ENCODE measurements at places on chromosomes 6 and 20.

DNA sequence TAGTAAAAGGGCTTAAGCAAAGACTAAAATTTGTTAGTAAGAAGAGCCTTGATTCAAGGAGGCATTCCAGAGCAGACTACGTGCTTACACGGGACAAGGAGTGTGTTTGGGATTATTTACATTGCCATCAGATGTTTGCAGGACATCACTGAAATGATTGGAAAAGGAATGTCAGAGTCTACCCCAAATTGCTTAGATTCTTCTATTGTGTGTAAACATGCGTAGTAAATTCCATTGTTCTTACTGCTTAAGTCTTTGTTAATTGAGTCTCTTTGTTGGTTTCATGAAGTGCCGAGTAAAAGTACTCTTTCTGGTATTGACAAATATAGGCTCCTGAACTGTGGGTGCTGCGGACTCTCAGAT, 60.5 kb downstream of the CD83 start:
- DNase-seq, result no peak

DNA sequence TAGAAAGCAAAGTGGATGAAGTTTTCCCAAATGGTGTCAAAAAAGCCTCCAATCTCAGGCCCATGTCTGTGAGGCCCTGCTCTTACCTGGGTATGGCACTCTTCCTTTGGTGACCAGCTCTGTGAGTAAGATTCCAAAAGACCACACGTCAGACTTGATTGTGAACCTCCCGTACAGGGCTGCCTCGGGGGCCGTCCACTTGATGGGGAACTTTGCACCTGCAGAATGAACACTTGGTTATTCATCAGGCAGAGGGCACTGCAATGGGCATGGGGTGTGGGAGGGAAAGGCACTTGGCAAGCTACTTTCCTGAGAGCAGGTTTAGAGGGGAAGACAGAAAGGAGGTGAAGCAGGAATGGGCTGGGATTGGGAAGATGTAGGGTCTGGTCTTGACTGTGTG, 68.7 kb upstream of the TRAF3IP2 start:
- DNase-seq, result no peak

GRCh38 chr20:16703570-16703969, 26.3 kb upstream of the SNRPB2 start:
- no peak for DNase-seq

DNA sequence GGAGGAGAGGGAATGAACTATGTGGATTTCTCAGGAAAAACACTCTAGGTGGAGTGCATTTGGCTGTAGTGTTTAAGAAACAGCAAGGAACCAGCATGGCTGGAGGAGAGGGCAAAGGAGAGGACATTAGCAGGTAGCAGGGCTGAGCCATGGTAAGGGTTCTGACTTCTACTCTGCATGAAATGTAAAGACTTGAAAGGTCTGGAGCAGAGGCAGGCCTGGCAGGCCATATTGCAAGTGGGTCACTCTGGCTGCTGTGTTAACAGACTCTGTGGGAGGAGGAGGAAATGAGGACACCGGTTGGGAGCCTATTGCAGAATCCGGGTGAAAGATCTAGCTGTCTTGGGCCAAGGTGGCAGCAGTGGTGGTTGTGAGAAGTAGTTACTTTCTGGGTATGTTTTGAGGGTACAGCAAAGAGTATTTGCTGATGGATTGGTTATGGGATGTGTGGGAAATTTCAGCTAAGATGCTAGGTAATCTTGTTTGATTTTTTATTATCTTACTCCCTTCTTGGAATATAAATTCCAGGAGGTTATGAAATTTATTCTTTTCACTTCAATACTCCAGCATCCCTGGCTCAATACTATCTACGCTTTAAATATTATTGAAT, 115.9 kb upstream of the BCLAF1 start:
- DNase-seq, result no peak

- no peak for DNase-seq
Measured at GRCh38 chr20:51400051-51400926, 142.2 kb downstream of the NFATC2 start.

GRCh38 chr20:1371202-1371782, 21.6 kb downstream of the FKBP1A start:
- no peak for DNase-seq

GRCh38 chr20:4894981-4895381, 106.3 kb downstream of the SLC23A2 start:
- DNase-seq, result no peak

GRCh38 chr6:97639702-97640101, 356.7 kb upstream of the MMS22L start:
- no peak for DNase-seq

GRCh38 chr6:152118678-152119077, 311.2 kb downstream of the ESR1 start:
- no peak for DNase-seq

- no peak for DNase-seq
Measured at GRCh38 chr20:2093159-2093781, 8.4 kb upstream of the STK35 start.

DNA sequence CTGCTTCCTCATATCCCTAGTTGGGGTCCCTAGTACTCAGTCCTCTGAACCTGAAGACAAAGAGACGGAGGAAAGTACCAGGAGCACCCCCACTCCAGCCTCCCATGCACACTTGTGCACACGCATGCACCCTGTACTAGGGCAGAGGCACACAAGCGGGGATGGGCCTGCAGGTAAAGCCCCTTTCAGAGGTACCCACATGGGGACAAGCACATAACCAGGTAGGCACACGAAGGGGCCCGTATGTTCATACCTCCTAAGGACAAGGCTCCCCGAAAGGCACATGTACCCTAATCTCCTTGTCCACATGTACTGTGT, 1.1 kb downstream of the TMEM151B start:
- no peak for DNase-seq

DNA sequence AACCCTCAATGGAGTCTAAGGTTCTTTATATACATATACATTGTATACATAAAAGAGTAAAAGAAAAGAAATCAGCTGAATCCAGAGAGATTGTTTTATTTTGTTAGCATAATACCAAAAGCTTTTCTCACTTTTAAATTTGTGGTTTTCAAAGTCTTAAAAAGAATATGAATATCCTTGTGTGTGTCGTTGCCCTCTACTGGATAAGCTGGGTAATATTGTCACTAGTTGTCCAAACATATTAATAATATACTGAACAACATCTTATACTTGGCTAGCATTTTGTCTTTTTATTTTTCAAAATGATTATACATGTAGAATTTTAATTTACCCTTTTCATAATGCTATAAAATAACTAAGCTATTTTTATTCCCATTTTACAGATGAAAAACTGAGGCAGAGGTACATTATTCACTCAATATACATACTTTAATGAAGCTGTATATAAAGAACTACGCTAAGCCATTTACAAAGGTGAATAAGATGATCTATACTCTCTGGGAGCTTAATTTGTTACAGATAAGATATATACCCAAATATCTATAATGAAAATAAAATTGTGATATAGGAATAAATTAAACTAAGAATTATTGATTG, 531.7 kb downstream of the TFAP2B start:
- DNase-seq, result peak; percentile 10

DNA sequence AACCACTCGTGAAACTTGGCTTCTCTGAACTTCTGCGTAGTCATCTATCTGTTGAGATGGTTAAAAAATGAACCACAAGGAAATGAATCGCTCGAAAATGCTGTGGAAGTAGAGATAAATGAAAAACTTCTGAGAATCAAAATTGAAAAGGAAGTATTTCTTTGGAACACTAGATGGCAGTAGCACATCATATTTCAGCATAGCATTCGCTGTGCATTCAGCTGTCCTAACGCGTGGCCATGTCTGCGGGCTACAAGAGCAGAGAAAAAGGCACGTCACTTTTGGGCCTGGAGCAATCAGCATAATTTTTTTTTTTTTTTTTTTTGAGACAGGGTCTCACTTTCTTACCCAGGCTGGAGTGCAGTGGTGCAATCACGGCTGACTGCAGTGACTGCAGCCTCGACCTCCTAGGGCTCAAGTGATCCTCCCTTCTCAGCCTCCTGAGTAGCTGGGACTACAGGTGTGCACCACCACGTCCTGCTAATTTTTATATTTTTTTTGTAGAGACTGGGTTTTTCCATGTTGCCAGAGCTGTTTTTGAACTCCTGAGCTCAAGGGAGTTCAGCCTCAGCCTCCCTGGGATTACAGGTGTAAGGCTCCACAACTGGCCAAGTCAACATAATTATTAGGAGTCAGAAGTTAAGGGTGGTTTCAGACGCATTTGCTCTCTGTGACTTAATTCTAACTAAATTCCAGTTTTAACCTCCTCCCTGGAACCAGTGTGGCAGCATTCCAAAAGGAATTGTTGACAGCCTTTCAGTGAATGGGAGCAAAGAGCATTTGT, 8.8 kb upstream of the PERP start:
- DNase-seq, result peak; percentile 72

GRCh38 chr6:129874837-129875236, 13.7 kb upstream of the TMEM244 start:
- DNase-seq, result no peak

DNA sequence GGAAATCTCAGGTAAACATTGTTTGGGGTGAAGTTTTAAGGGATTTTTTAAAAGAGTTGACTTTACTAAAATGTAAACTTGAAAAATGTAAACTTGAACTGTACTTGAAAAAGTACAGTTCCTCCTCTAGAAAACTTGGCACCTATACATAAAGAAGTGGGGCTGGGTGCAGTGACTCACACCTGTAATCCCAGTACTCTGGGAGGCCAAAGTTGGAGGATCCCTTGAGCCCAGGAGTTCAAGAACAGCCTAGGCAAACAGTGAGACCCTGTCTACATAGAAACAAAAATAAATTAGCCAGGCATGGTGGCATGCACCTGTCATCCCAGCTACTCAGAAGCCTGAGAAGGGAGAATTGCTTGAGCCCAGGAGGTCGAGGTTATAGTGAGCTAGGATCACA, 7.2 kb downstream of the BTBD9 start:
- DNase-seq, result no peak

GRCh38 chr6:79543886-79544285, 6.7 kb upstream of the LCA5 start:
- DNase-seq, result no peak

GRCh38 chr6:14089224-14089623, 28.3 kb upstream of the CD83 start:
- DNase-seq, result no peak

DNA sequence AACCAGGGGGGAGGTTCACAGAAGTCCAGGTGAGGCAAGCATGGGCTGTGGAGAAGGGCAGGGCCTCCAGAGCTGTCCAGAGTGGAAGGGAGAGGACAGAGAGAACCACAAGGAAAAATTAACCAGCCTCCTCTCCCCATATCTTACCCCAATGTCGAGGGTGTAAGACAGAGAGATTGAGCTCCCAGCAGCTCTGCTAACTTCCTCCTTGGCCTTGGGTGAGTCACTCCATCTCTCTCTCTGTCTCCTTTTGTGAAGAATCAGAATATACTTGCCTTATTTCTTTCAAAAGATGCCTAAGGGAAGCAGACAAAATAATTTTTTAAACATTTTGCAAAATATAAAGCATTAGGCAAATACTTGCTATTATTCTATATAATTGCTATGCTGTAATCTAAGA, 58.3 kb upstream of the IYD start:
- DNase-seq, result no peak

DNA sequence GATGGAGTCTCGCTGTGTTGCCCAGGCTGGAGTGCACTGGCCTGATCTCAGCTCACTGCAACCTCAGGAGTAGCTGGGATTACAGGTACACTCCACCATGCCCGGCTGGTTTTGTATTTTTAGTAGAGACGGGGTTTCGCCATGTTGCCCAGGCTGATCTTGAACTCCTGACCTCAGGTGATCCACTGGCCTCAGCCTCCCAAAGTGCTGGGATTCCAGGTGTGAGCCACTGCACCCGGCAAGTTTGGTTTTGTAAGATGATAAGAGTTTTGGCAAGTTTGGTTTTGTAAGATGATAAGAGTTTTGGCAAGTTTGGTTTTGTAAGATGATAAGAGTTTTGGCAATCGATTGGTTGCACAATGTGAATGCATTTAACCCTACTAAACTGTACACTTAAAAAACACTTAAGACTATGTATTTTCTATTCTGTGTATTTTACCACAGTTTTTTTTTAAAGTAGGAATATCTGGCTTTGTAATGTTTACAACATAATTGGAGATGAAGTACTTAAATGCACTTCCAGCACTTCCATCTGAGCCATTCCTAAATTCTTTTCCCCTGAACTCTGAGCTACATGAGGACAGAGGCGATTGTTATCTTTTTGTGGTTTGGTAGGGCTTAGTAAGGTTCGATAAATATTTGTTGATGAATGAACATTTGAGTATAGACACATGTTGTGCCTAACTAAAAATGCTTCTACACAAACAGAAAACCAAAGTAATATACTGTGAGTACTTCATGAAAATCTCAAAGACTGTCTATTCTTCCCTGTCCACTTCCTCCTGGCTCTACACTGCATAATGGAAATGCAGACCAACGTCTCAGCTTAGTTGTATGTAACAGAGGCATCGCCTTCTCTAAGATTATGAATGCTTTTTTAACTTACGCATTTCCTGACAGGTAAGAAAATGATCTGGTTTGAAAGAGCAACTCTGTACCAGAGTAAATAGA, 18.8 kb downstream of the SAMHD1 start:
- DNase-seq, result no peak

GRCh38 chr6:133772567-133772966, 116.3 kb upstream of the TCF21 start:
- DNase-seq, result no peak

GRCh38 chr20:1883986-1884385, 11.2 kb upstream of the SIRPA start:
- no peak for DNase-seq

DNA sequence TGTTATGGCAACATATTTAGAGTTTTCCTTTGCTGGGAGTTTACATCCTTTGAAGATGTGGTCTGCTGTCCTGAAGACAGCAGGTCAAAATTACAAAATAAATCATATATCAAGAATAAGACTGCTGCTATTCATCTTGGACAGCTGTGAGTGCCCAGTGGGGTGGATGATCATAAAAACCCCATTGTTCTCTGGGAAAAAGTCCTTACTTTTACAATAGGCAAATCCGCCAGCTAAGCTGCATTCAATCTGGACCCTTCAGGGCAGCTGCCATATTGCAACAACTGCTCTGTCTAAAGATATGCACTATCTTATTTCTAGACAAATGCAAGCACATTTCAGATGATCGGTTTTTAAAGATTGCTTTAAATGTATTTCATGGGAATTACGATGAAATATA, 19.4 kb downstream of the CASS4 start:
- DNase-seq, result no peak

DNA sequence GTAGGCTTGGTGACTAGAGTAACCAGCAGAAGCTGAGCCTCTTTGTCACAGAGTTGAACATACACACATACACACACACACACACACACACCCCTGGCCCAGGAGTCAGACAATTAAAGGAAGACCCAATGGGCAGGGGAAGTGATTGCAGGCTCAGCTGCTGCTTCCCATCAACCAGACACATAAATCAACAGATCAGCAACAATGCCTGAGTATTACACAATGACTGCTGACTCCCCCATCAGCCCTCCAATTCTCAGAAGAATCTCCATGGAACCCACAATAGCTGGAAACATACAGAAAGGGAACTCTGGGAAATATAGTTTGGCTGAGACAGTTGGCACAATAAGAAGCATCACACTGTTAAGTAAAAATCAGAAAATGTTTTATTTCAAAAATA, 270.4 kb upstream of the PLCB4 start:
- peak; percentile 15 for DNase-seq

GRCh38 chr6:139640448-139640847, 266.0 kb upstream of the CITED2 start:
- no peak for DNase-seq

GRCh38 chr6:51552435-51552834, 535.0 kb downstream of the PKHD1 start:
- DNase-seq, result no peak

Measured in kidney glomerular epithelial cell (primary cell).